ENCODE measurements at places on chromosomes 3 and 15.

DNA sequence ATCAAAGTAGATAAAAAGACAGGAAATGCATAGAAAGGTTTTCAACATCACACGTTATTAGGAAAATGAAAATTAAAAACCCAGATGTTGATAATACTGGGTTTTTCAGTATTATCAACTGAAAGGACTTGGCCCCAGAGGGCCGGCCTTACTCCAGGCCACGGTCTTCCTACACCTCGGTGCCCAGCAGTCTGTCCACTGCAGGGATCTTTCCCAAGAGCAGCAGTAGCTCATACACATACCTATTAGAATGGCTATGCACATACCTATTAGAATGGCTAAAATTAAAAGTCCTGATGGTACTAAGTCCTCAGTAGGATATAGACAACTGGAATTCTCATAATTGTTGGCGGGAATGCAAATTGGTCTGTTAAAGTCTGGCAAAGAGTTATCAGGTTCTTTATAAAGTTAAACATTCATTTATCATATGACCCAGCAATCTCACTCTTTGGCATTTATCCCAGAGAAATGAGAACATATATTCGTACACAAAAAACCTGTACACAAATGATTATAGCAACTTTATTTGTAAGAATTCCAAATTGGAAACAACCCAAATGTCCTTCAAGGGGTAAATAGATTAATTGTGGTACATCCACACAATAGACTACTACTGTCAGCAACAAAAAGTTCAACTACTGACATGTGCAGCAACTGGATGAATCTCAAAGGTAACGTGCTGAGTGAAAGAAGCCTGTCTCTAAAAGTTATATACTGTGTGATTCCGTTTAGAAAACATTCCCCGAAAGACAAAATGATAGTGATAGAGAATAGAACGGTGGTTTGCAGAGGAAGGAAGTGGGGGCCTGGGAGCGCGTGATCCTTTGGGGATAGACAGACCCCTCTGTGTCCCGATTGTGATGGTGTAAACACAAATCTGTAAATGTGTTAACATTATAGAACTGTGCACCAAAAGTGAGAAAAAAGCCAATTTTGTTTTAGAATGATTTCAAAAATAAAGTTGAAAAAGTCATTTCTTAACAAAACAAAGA, 62.3 kb downstream of the MCTP2 start:
- DNase-seq: no peak

GRCh38 chr3:146625186-146625775, 20.1 kb upstream of the PLSCR5 start:
- no peak for DNase-seq

DNA sequence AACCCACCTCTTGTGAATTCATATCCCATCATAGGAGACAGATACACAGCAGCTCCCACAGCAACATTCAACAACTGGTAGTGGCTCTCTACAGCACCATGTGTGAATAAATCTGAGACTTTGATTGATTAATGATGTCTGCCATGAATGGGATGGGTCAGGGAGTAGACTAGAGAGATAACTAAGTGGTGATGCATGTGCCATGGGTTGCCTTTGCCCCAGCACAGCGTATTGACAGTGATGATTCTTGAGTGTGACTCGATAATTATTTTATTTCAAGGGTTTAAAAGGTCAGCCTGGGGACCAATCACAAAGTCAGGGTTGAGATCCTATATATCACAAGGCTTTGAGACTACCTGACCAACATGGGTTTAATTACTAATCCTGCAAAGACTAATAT, 295.9 kb downstream of the PTPRG start:
- no peak for DNase-seq

GRCh38 chr15:89790661-89791060, 14.5 kb downstream of the MESP2 start:
- no peak for DNase-seq

GRCh38 chr3:42376344-42376798, 34.0 kb downstream of the LYZL4 start:
- no peak for DNase-seq

GRCh38 chr3:27715863-27716262, 6.3 kb downstream of the EOMES start:
- no peak for DNase-seq

GRCh38 chr3:31157047-31157694, 262.7 kb upstream of the GADL1 start:
- no peak for DNase-seq

GRCh38 chr3:133776794-133777438, 28.7 kb upstream of the SRPRB start:
- no peak for DNase-seq

DNA sequence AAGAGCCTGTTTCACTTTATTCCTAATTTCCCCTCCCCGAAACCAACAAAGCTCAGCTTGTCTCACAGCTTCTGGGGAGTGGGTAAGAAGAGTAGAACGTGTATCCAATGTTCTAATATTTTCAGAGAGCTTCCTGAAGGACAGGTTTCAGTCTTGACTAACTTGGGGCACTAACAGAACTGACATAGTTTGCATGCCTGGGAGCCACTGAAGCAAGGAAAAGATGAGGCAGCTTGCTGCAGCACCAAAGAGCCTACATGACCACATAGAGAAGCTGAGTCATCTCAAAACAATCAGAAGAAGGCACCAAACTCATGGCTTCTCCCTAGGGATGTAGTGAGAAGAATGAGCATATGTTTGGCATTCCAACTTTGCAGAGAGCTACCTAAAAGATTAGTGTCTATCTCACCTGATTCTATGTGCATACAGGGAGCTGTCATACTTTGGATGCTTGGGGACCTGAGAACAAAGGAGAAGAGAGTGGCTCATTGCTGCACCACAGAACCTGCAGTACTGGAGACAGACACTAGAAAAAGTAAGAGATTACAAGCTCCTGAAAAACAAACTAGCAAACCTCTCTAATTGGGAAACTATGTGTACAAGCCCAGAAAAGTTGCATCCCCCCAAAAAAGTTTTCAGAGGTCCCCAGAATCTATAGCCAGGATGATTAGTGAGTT, 86.9 kb downstream of the DCLK3 start:
- DNase-seq: no peak

DNA sequence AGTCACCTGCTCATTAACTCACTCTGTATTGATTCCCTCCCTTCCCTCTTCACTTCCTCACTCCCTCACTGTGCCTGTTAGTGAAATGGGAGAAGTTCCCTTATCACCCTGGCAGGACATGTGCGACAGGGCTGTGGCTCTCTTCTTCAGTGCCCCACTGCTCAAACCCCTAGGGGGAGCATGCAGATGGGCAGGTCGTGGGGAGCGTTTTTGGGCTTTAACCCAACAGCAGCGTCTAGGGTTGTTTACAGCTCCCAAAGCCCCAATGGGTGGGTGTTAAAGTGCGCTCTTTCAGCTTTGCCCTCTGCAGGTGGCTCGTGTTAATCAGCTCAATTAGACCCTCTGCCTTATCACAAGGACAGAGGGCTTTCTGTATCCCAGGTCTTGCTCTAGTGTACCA, 447.8 kb upstream of the PROK2 start:
- DNase-seq: no peak

GRCh38 chr3:45417930-45418847, 29.8 kb downstream of the LARS2 start:
- no peak for DNase-seq

DNA sequence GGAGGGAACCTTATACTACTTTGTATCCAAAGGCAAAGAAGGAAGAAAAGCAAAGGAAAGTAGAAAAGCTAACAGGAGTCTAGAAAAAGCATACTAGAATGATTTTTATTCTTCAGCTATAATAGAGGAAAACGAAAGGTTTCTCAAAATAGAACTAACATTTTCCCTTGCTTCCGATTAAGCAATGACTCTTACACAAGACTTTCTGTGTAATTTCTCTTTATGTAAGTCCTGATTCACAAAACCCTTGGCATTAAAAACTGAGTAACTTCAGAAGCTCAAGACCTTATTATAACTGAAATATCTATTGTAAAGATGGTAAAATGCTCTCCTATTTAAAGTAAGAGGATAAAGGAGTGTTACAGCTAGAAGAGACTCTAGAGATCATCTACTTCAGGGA, 97.4 kb downstream of the DTWD1 start:
- no peak for DNase-seq

DNA sequence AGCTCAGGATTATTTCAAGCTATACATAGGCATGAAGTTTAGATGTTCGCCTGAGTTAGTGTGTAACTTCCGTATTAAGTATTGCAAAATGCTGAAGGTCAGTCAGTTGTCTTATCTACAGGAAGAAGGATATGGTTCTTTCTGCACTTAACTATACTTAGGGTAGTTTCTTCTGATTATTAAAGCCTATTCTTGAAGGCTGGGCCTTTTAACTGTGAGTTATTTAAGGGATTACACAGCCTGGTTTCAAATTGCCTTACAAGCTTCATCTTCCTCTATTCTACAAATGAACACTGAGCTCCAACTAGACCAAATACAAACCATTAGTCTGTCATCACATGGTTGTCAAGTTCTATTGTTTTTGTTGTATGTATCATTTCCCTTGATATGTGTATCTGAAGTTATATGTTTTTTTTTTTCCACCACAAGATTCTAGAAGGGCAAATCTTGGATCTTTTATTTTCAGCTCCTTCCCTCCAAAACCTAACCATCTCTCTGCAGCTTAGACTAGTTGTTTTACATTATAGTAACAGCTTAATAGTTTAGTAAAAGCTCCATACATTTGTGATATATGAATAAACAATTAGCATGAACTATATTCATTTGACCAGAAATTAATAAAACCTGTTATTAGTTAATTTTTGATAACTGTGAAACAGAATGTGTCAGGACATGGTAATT, 272.9 kb upstream of the KCNMB2 start:
- no peak for DNase-seq

- DNase-seq: no peak
These were observed 73.1 kb downstream of the RORA start for GRCh38 chr15:61155741-61156700.
